Iris pigment epithelial cell (primary cell): ENCODE measurements at places on chromosomes 12 and 14.

DNA sequence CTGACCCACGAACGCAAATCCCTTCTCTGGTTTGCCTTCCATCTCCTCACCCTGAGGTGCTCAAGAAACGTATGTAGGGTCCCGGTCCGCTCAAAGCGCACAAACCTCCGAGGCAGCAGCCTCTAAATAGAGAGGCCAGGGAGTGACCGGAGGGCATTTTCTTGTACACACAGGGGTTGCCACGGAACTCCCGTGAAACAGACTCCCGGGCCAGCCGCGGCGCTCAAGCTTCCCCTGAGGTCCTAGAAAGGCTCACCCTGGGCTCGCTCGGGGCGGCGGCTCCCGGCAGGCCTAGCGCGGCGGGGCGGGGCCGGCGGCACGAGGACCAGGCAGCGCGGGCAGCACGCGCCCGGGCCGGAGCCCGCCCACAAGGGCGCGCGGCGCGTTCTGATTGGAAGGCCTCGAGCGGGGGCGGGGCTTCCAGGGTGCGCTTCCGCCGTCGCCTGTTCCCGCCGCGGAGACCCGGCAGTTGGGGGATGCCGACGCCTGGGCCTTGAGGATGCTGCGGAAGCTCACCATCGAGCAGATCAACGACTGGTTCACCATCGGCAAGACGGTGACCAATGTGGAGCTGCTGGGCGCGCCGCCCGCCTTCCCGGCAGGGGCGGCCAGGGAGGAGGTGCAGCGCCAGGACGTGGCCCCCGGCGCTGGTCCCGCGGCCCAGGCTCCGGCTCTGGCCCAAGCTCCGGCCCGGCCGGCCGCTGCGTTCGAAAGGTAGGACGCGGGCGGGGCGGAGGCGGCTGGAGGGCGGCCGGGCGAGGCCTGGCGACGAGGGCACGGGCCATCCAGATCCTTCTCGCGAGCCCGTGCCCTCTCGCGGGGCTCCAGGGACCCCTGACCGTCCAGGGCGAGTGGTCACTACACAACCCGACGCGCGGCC, at the start of gene TDRD9:
Gene TDRD9, plus strand, starts transcription at position 446 of the 880 bp plus-strand sequence. Its CDS starts 54 bp downstream, at position 500.
- no peak for DNase-seq

GRCh38 chr14:52789118-52789517, 2.3 kb downstream of the GNPNAT1 start:
- no peak for DNase-seq

DNA sequence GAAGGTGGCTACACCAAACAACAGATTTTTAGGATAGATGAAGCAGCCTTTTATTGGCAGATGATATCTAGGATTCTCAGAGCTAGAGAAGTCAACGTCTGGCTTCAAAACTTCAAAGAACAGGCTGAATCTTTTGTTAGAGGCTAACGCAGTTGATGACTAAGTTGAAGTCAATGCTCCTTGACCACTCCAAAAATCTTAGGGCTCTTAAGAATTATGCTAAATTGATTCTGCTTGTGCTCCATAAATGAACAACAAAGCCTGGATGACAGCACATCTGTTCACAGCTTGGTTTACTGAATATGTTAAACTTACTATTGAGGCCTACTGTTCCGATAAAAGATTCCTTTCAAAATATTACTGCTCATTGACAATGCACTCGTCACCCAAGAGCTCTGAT, 13.0 kb upstream of the CDKN3 start:
- DNase-seq = no peak

GRCh38 chr14:76053572-76054355, 68.2 kb downstream of the IFT43 start:
- no peak for DNase-seq

- peak; percentile 86 for DNase-seq
Observed at GRCh38 chr14:32709027-32709426, 229.7 kb upstream of the NPAS3 start.

DNA sequence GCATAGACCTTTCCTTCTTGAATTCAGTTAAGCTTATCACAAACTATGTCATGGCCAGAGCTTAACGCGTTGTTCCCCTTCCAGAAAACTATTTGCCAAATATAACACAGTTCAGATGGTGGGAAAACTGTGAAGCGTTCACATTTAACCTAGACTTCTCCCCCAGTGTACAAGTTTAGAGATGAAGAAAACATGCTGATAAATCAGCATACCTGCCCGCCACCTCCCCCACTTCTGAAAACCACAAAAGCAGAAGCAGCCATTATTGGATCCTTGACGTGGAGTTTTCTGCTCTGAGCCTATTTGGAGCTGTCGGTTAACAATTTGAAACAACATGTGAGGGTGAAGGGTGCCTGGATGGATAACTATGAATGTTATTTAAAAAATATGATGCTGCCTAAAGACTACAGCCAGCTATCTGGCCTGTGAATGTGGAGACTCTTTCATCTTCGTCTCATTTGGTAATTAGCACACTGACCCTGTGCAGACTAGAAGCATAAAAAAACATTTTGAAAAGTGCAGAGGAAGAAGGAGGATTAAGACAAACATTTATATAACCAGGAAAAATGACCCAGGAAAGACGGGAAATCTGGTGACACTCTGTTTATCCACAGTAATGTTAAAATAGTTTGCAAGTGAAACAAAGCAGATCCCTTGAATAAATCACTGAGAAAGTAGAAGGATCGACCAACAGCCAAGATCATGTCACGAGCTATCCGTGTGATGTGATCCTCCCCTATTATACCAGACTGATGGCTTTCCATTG, 408.2 kb downstream of the AEBP2 start:
- DNase-seq = peak; percentile 81

DNA sequence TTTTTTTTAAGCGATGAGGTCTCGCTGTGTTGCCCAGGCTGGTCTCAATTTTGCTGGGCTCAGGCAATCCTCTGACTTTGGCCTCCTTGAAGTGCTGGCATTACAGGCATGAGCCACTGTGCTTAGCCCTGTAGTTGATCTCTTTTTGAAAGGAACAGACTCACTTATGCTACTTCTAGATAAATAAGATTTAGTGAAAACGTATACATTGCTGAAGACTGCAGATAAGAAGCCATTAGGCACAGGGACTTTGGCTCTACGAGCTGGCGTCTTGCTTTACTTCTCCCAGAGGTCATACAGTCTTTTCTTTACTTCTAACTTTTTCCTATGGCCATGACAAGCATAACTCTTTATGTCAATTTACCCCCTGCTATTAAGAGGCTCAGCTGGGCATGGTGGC, 9.4 kb downstream of the PTGR2 start:
- no peak for DNase-seq

DNA sequence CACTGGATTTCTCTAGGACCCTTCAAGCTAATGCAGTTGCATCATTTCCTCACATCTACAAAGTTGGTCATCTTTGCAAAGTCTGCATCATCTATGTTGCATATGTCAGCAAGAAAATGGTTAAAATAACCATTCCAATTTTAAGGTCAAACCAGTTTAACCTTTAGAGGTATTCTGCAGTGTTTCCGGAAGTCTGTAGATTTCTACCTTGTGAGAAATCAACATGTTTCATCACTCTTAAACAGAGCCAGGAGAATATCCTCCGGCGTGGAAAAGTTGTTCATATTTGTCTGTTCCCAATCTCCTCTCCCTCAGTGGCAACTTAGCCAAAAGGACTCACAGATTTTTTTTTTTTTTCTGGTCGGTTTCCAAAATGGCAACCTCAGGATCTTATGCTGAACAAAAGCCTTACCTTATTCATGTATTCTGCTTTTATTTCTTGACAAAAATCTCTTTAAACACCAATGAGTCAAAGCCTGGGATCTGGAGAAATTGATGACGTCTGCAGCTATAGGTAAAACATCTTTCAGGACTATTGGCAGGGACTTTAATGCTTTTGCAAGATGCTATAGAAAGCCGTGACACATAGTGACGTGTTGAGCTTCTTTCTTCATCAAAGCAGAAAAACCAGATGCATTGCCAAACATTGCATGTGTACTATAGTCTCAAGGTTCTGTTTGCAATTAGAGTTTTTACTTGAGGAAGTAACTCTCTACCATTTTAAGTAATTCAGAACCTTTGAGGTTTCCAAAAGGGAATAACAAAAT, 16.0 kb upstream of the CDK17 start:
- peak; percentile 91 for DNase-seq
